ENCODE measurements at places on chromosomes 1 and 21. TPM values are rescaled to one million over a fixed set of nuclear protein-coding genes. Genes with fewer than 3 reads are reported as not detected.

The TMPRSS3 gene
- total RNA-seq: not detected

The PLCH2 gene
- not detected for total RNA-seq

The AMPD1 gene
- not detected for total RNA-seq

The AIRE gene
- total RNA-seq: not detected

The S100PBP gene
- 77.8 TPM for total RNA-seq

The IL19 gene
- total RNA-seq: not detected

The PROX1 gene
- total RNA-seq: under 0.01 TPM

The ADAM15 gene
- total RNA-seq: 48.2 TPM

The RAP1GAP gene
- total RNA-seq: 0.23 TPM

The KCNJ9 gene
- under 0.01 TPM for total RNA-seq

The LCE4A gene
- total RNA-seq: not detected

The CYP4B1 gene
- total RNA-seq: not detected

The LHX8 gene
- 0.59 TPM for total RNA-seq

The SEC16B gene
- total RNA-seq: 2.9 TPM

The LAMC2 gene
- 7.0 TPM for total RNA-seq

The CENPL gene
- total RNA-seq: 3.9 TPM

The FCRL2 gene
- not detected for total RNA-seq

The FMO5 gene
- 1.2 TPM for total RNA-seq

The OR2L8 gene
- total RNA-seq: not detected

The S100A16 gene
- total RNA-seq: 375 TPM

All from smooth muscle cell of the coronary artery (primary cell).